Ascending aorta (tissue), 2 donors: ENCODE measurements at places on chromosomes 3 and 15. TPM values are rescaled to one million over a fixed set of nuclear protein-coding genes. Genes with fewer than 3 reads are reported as not detected.

DNA sequence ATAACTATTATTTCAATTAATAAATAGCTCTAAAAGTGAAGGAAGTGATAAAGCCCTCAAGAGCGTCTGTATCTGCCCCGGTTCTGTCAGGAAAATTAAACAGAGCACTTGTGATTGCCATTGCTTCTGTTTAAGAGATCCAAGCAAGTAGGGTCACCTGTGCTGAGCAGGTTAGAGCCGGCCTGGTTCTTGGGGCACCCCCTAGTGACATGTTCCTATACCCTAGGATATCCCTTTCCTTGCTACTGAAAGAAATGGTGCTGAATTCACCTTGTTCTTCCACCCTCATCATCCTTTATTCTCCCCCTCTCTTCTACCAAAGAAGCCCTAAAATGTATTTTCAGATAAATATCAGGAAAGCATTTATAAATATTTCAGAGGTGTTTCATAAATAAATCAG, 323.5 kb downstream of the RORA start:
- no peak for DNase-seq

- DNase-seq: no peak
Observed at GRCh38 chr3:53043738-53044137, 2.1 kb downstream of the SFMBT1 start.

The SH3GL3 gene
- not detected for total RNA-seq

The CEMIP gene
- not detected for total RNA-seq

The GHRL gene
- not detected for total RNA-seq

DNA sequence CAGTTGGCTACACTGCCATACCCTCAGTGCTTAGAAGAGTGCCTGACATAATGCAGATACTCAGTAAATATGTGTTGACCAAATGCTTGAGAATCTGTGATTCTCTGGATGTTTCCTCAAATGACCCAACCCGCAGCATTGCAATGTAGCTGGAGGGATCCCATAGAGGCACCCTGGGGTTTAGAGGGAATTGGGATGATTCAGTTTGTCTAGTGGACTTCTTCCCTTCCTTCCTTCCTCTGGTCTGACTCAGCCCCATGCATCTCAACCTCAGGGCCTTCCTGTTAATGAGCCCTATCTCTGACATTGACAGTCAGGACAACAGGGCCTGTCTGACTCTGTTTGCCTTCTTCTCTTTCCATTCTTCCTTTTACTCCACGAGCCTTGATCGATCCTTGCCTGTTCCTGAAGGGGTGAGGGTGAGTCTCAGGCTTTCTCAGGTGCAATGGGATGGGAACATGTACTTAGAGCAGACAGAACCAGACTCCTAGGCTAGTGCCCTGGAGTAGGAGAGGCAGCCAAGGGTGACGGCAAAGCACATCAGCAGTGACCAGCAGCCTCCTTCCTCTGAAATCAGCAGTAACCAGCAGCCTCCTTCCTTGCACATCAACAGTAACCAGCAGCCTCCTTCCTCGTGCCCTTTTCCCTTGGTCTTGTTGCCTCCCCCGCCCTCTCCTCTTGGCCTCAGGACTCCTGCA, 78.2 kb downstream of the DGKG start:
- DNase-seq: no peak

- DNase-seq: no peak
Observed at GRCh38 chr15:85956532-85957275, 123.0 kb upstream of the AGBL1 start.

DNA sequence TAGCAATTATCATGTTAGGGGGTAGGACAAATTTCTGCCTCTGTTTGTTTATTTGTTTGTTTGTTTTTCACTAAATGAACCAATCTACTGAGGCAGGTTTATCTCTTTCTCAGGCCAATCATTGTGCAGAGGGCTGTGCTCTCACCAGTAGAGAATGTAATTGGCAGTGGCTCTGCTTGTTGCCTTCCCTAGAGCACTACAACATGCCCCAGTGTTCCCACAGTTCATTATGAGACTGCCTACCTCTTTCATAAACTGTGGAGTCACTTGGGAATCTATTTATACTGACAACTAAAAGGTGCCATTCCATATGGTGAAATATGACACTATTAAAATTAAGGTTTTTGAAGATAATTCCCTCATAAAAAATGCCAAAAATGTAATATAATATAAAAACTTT, 196.3 kb upstream of the ALCAM start:
- DNase-seq: no peak

- DNase-seq: no peak
Observed at GRCh38 chr3:56867671-56868070, 65.9 kb upstream of the ARHGEF3 start.

The FRMD4B gene
- 13.5 TPM for total RNA-seq

The ATP10A gene
- total RNA-seq: 26.7 TPM

The B3GALNT1 gene
- 55.6 TPM for total RNA-seq

The GNAT1 gene
- total RNA-seq: 4.7 TPM

The TRIM42 gene
- not detected for total RNA-seq

- DNase-seq: no peak
Observed at GRCh38 chr3:58691997-58692396, 25.4 kb upstream of the FAM3D start.

The CLRN1 gene
- total RNA-seq: not detected

DNA sequence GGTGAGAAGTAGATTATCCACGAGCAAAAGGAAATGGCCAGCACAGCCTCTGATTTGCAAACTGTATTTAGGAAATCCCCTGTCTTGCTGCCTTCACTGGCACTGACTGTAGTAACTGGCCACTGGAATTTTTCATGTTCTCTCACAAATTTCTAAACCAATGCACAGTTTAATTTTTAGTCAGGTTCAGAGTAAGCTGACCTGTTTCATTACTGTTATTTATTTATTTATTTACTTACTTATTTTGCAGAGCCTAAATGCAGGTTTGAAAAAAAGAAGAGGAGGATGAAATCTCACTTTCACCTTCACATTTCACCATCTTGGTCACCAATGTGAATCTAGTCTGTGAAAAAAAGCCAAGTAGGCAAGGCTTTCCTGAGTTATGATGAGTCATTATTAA, 291.0 kb downstream of the PLOD2 start:
- no peak for DNase-seq

DNA sequence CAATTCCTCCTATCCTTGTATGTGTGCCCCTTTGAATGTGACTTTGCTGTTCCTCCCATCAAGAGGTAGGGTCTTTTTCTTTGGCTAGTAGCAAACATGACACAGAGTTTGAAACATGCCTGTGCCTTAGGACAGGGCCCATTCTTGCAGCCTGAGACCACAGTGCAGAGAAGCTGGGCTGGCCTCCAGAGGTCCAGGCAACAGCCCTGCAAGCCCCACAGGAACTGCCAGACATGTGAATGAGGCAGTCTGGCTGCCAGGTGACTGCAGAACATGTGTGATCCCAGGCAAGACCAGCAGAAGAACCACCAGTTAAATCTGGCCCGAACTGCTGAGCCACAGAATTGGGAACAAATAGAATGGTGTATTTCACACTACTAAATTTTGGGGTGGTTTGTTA, 1.2 kb upstream of the HGD start:
- DNase-seq: no peak

GRCh38 chr3:112476346-112476745, 22.9 kb downstream of the BTLA start:
- DNase-seq: no peak

DNA sequence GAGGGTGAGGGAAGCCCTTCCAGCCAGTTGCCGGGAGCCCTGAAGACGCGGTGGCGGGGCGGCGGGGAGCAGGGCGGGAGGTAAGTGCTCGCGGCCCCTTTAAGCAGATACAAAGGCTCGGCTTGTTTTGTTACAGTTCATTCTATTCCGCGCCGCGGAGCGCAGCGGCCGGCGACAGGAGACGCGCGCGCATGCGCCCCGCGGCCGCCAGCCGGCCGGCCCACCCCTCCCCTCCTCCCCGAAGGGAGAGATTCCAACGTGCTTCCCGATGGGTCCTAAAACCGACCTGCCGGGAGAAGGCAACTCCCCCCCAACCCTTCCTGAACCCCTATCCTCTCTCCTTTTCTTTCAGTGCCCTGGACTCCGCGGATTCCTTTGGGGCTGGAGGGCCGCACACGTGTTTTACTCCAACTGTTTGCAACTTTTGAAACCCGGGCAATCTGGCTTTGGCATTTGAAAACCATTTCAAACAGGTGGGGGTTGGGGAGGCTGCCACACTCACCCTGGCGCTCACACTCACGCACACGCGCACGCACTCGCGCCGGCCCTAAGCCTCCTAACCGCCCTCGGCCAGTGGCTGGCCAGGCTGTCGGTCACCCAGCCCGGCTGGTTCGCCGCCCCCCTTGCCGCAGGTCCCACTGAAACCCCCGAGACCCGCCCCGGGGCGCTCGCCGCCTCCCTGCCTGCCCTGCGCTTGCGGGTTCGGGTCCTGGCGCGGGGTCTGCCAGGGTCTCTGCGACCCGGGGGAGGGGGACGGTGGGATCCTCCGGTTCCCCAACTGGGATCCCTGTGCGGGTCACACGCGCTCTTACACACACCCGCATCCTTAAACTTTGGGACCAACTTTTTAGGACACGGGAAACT, at the start of gene MAGI1:
MAGI1 (minus strand) TSS at position 193 of the 864 bp plus-strand sequence. CDS start 610 bp downstream, outside the sequence.
- peak; percentile 94 for DNase-seq

DNA sequence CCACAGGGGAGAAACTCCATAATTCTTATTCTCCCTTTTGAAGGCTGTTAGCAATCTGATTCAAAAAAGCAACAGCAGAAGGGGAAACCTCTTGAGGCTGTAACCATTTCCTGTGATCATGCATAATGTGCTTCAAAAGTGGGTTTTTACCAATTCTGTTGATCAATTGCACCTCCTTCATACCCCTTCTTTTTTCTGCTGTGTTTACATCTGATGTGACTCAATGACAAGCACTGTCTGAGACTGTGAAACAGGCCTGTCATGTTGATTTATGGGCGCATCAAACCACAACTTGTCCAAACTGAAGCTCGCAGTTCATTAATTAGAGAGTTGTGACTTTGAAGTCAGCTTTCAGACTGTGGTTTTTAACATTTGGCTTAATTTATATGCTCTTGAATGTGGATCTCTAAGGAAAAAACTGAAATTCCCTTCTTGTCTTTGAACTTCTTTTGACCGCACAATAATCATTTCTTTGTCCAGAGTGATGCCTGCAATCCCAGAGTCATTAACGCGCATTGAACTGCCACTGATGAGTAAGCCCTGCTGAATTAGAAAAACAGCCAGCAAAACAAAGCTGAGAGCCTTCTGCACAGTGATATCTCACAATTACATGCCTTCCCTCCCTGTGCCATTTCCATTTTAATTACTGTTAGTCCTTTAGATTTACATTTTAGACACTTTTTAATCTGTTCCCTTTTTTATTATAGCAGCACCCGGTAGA, 532.8 kb downstream of the FOXP1 start:
- DNase-seq: no peak

GRCh38 chr15:52653431-52653964, 25.7 kb downstream of the ATOSA start:
- no peak for DNase-seq

The SV2B gene
- total RNA-seq: 0.11 TPM

DNA sequence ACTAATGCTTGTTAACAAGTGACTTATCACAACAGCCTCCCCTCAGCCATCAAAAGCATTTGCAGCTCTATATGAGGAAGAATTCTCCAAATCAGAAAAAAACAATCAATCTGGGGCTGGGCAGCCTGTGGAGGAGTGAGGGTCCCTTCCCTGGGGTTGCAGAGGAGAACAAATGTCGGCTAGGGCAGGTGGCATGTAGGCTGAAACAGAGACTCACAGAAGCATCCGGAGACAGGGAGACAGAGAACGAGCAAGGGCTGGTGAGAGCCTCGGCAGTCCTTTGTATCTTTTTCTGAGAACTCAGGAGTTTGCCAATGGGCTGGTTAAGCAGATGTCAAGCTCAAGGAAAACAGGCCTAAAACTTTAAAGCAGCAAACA, 15.8 kb downstream of the ITGA11 start:
- no peak for DNase-seq

The DUOXA2 gene
- 0.32 TPM for total RNA-seq

DNA sequence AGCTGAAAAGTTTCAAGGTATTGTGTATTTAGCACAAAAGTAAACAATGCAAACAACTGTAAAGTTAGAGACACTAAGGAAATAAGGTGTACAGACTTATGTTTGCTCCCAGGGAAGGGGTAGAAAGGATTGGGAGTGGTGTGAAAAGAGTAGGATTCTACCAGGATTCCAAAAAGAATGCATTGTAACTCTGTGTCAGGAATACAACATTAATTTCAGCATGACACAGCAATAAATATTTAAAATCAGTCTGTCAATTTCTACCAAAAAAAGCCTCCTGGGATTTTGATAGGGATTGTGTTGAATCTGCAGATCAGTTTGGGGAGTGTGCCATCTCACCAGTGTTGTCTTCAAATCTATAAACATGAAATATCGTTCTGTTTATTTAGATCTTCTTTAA, 73.4 kb downstream of the LRRC28 start:
- DNase-seq: no peak

- no peak for DNase-seq
Observed at GRCh38 chr3:77427528-77427927, 387.6 kb downstream of the ROBO2 start.
